Left cardiac atrium (tissue), 4 donors: ENCODE measurements at places on chromosomes 11 and 22. TPM values are rescaled to one million over a fixed set of nuclear protein-coding genes. Genes with fewer than 3 reads are reported as not detected.

Gene KCTD21
- total RNA-seq: 6.4 TPM

Gene PGA5
- total RNA-seq: 0.71 TPM

Gene GP1BB
- not detected for total RNA-seq

Gene SPI1
- total RNA-seq: 31.4 TPM

Gene LINC01488
- total RNA-seq: not detected

Gene PRR33
- 0.50 TPM for total RNA-seq

- DNase-seq: peak; percentile 44
Measured at GRCh38 chr11:6757373-6757967, 14.3 kb downstream of the OR2AG2 start.

- DNase-seq: peak; percentile 83
Measured at GRCh38 chr22:38872831-38873248, 824 bp upstream of the CBX6 start.

DNA sequence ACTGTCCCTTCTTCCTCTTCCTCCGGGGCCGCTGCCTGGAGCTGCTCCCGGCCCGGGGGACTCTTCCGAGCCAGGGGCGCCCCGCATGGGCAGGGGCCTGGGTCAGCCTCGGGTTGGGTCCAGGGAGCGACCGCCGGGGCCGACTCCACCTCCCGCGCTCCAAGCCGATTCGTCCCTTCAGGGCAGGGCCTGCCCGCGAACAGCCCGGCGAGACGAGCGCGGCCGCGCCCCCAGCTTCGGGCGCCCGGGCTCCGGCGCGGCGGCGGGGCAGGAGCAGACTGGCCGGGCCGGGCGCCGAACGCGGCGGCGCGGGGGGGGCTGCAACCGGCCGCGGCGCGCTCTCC lies at the start of gene LARGE1:
Gene LARGE1 (minus strand): TSS at position 280 of the 344 bp plus-strand sequence.
- DNase-seq: peak; percentile 59

GRCh38 chr11:69049490-69049867 lies 747 bp downstream of the TPCN2 start:
- no peak for DNase-seq

GRCh38 chr22:35258191-35258988 lies 1.1 kb downstream of the HMGXB4 start:
- DNase-seq: no peak

DNA sequence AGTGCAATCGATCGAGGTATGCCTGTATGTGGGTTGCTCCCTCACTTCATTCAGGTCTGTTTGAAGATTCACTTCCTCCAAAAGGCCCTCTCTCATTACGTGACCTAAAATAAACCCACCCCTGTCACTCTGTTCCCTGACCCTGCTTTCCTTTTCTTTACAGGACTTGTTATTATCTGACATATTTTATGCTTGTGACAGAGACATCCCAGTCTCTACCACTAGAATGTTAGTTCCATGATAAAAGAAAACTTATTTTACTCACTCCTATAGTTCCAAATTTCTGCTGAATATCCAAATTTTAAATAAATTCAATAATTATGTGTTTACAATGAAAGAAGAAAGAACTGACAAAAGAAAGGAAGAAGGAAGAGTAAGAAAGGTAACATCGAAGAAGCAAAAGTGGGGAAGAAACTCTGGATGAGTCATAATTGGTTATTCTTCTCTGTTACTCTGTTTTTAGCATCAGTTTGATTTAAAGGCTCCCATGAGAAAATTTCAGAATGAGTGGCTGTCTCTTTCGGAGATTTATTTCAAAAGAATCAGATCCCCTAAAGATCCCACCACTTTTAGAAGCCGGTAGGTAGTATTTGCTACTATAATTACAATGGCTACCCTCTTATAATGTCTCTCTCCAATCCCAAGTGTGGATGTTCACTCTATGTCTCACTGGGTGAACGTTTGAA lies 33.5 kb downstream of the ENTHD1 start:
- DNase-seq: no peak

- no peak for DNase-seq
Measured at GRCh38 chr22:44917372-44918165, 92.2 kb downstream of the PHF21B start.

GRCh38 chr22:32852395-32853251 lies 51.1 kb downstream of the TIMP3 start:
- peak; percentile 75 for DNase-seq
